ENCODE measurements at places on chromosomes 11 and 22. TPM values are rescaled to one million over a fixed set of nuclear protein-coding genes. Genes with fewer than 3 reads are reported as not detected.

DNA sequence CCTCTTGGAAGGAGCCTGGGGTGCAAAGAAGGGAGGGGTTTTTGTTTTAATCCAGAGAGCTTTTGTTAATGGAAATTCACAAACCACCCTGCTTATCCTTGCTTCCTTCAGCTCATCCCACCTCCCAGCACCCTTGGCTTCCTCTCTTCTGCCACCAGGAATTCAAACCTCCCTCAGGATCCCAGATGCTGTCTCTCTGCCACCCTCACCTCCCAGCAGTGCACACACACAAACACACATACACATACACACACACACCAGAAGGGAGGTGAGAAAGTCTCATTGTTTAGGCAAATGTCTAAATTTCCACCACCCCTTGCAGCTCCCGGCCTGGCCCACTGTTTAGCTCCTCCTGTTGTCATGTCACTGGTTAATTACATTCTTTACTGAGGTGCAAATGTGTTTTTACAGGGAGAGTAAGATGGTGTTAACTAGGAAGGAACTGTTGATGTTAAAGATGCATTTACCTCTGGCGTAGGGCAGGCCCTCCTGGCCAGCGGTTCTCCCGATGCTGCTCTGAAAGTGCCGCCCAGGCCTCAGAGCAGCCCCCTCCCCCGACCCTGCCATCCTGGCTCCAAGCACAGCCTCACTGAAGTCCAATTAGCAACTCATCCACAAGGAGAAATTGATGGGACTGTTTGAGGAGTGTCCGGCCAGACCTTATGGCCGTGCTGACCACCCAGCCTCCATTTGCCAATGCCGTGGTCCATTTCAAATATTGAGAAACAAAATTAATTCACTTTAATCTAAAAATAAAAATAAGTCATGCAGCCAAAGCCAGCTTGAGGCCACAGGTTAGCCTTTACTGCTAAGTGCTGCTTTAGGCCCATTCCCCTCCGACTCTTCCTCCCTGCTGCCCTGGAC, 165.4 kb downstream of the FEZ1 start:
- H3K27me3 ChIP-seq = peaks cover 2% of the 10 kb centered on the region
- no peaks in the 10 kb centered on the region for H3K36me3 ChIP-seq
- H3K4me3 ChIP-seq = no peak overlapping the region
- no peak for DNase-seq

- H3K27me3 ChIP-seq = no peaks in the 10 kb centered on the region
- peaks cover 2% of the 10 kb centered on the region for H3K36me3 ChIP-seq
- H3K4me1 ChIP-seq = no peaks in the 10 kb centered on the region
- no peak for DNase-seq
- peak overlapping the region; percentile 100 for H3K4me3 ChIP-seq
Measured at GRCh38 chr11:45918962-45919675, 1.4 kb upstream of the PEX16 start.

- no peak for DNase-seq
- H3K27ac ChIP-seq = no peak overlapping the region
- H3K4me3 ChIP-seq = no peak overlapping the region
- H3K36me3 ChIP-seq = no peaks in the 10 kb centered on the region
Measured at GRCh38 chr22:22880645-22881044, 7.0 kb upstream of the IGLL5 start.

GRCh38 chr11:111589886-111590499, 12.3 kb upstream of the SIK2 start:
- DNase-seq = no peak
- H3K4me3 ChIP-seq = no peak overlapping the region
- no peaks in the 10 kb centered on the region for H3K27me3 ChIP-seq
- H3K36me3 ChIP-seq = no peaks in the 10 kb centered on the region

Gene RBM14
- 55.0 TPM for total RNA-seq

DNA sequence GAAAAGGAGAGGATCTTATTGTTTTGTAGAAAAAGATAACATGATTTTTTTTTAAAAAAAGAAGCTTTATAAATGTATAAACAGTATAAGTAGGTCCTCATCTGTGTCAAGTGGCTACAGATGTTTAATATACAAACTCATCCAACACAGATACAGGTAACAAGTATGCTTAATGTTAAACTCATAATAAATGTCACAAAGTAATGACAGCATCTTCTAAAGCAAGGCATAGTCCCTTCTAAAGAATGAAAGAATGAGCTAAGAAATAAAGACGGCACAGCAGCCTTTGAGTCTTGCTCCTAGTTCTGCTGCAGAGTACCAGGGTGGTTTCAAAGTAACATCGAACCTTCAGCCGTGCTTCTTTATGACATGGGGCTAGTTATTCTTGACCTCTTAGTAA, 28.7 kb upstream of the BLID start:
- no peaks in the 10 kb centered on the region for H3K36me3 ChIP-seq
- no peak overlapping the region for H3K4me3 ChIP-seq
- H3K27ac ChIP-seq = no peak overlapping the region
- DNase-seq = no peak
- H3K4me1 ChIP-seq = no peaks in the 10 kb centered on the region

- H3K27ac ChIP-seq = no peak overlapping the region
- no peak for DNase-seq
- no peaks in the 10 kb centered on the region for H3K36me3 ChIP-seq
Measured at GRCh38 chr11:20729597-20730105, 60.3 kb downstream of the NELL1 start.
